ENCODE measurements at places on chromosomes 11 and 22.

- no peak for DNase-seq
Observed at GRCh38 chr11:75523189-75523588, 2.6 kb downstream of the GDPD5 start.

- no peak for DNase-seq
Observed at GRCh38 chr11:60880643-60881282, 13.4 kb downstream of the ZP1 start.

- no peak for DNase-seq
Observed at GRCh38 chr11:123544631-123545375, 109.6 kb downstream of the SCN3B start.

GRCh38 chr22:48503876-48504275 is 1323.8 kb downstream of the BRD1 start:
- no peak for DNase-seq

- no peak for DNase-seq
Observed at GRCh38 chr11:70398834-70399680, 728 bp downstream of the CTTN start.

GRCh38 chr11:113189909-113190667 is 124.3 kb upstream of the TTC12 start:
- DNase-seq = no peak

- DNase-seq = no peak
Observed at GRCh38 chr22:37012262-37012904, 6.9 kb downstream of the TST start.

- no peak for DNase-seq
Observed at GRCh38 chr11:117412176-117412575, 84.5 kb downstream of the CEP164 start.

DNA sequence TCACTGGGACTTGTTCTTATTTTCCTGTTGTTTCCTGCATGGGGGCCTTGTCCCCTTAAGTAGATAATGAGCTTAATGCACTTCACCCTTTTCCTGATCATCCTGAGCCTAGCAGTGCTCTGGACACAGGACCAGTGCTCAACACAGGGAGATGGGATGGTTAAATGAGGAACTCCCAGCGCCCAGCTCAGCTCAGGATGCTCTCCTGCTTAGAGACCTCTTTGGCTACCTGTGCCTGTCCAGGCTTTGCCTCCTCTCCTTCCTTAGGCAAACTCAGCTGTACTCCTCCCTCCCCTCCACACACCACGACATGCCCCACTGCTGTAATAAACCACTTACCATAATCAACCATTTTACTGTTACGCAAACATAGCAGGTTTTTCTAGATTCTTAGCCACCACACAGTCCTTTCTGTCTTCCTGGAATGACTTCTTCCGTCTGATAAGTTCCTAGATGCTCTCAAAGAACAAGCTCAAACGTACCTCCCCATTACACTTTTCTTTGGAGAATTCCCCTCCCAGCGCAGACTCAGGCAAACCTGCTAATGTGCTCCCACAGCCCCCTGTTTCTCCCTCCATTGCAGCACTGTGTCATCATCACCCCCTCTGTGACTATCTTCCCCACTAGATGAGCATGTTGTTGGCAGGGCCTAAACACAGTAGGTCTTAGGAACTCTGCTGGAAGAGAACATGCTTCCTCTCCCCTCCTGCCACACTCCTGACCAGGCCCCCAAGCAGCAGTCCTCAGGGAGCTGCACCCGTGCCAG is 113.6 kb downstream of the MICAL2 start:
- DNase-seq = no peak

DNA sequence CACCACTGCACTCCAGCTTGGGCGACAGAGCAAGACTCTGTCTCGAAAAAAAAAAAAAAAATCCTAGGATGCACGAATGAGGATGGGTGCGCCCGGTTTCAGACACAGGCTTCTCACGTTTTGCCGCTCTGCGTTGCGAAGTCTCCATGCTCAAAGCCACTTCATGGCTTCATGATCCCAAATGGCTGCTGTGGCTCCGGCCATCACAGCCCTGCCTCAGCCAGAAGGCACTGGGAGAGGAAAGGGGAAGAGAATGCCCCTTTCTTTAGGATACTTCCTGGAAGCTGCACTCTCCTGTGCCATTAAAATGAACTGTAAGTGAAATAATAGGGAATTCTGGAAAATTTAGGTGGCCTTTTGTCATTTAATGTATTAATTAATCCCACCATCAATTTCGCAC is 116.4 kb upstream of the ANO1 start:
- DNase-seq = no peak

- DNase-seq = no peak
Observed at GRCh38 chr22:36238373-36239149, 766 bp downstream of the APOL2 start.

- DNase-seq = no peak
Observed at GRCh38 chr11:43992834-43993637, 50.6 kb downstream of the C11orf96 start.

- DNase-seq = no peak
Observed at GRCh38 chr22:48863965-48864528, 963.6 kb downstream of the BRD1 start.

- DNase-seq = no peak
Observed at GRCh38 chr22:37913233-37913721, 7.2 kb downstream of the MICALL1 start.

DNA sequence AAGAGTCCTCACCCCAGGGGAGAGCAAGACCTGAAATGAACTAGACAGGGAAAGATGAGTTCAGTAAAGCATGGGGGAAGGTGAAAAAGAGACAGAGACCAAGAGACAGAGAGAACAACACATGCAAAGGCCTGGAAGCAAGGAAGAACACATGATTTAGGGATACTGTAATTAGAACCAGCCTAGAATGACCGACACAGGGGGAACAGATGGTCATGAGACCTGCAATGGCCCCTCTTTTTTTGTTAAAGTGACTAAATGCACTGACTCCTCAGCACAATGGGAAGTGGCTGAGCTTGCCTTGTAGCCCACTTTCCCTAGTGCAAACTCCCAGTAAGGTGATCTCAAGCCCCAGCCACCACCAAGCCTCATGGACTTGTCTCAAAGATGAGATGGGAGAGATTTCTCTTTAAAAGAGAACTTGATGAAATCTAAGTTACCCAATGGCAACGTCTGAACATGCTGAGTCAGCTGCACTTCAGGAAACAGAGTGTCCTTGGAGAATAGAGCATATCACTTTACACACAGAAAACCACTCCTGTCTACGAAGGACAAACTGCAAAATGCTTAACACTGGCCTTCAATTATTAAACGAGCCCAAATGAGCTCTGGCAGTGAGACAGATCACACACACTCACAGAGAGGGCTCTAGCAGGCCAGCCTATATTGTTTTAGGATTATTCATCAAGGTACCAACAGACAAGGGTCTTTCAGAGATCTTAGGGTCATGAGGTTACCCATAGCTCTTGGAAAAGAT is 91.0 kb downstream of the SERGEF start:
- no peak for DNase-seq

- no peak for DNase-seq
Observed at GRCh38 chr22:37267135-37267587, 15.1 kb upstream of the CYTH4 start.
